ENCODE measurements at places on chromosomes 12 and 14.

DNA sequence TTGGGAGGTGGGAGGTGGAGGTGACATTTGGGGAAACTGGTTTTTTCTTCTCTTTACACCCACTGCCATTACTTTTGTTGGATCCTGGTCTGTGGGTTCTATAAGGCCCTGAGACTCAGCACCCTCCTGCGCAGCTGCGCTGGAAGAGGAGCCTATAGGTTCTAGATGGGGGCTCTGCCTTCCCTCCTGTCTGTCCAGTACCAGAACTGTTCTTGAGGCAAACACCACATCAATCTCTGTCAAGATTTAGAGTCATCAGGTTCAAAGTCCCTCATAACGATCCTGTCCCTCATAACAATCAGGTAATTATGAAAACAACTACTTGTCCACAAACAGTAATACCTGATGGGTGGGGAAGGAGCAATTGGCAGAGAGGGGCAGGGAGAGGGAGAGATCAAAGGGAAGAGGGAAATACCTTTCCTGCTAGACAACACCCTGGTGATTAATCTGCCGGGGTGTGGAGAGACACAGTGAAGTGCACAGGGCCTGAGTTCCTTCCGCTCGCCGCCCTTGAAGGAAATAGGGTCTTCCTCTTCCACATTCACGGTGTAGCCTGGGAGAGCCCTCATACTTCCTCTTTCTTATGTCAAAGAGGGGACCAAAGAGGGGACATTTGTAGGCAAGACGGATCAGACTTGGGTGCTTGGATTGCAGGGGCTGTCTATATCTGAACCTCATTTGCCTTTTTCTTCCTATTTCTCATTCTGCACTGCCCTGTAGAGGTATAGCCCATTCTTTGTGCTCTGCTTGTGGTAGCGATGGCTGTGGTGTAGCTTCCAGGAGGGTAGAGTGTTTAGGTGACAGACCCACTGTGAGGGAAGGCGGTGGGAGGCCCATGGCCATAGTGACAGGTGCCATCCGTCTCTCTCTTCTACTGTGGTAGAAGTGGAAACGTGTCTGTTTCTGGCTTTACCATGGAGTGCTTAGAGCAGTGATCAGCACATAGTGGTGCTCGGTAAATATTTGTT, 12.6 kb downstream of the GPRC5A start:
- DNase-seq = peak; percentile 85

DNA sequence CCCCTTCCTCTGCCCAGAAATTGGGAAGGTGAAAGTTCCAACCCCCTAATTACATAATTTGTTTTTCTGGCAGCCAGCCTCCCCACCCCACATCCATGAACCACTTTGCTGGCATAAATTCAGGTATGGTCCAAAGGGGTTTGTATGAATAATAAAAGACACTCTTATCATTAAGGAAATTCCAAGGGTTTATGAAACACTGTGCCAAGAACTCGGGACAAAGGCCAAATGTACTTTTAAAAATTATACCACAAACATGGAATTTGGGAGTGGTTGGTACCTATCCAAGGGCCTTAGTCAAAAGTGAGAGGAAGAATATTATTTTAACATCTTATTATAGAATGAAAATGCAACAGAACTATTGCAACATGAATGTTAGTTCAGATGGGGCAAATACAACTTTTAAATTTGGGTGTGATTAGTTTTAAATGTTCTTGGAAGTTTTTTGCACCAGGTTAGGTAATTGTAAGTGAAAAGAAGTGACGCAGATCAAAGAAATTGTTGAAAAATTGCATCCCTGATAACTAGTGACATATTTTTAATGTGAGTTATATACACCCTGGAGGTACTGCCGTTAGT, 217.8 kb downstream of the TMEM117 start:
- no peak for DNase-seq

- no peak for DNase-seq
Measured at GRCh38 chr12:88063375-88063774, 34.2 kb upstream of the C12orf50 start.

- DNase-seq = no peak
Measured at GRCh38 chr12:32201976-32202375, 95.3 kb downstream of the BICD1 start.

GRCh38 chr12:6229224-6230218, 29.3 kb downstream of the CD9 start:
- DNase-seq = no peak

DNA sequence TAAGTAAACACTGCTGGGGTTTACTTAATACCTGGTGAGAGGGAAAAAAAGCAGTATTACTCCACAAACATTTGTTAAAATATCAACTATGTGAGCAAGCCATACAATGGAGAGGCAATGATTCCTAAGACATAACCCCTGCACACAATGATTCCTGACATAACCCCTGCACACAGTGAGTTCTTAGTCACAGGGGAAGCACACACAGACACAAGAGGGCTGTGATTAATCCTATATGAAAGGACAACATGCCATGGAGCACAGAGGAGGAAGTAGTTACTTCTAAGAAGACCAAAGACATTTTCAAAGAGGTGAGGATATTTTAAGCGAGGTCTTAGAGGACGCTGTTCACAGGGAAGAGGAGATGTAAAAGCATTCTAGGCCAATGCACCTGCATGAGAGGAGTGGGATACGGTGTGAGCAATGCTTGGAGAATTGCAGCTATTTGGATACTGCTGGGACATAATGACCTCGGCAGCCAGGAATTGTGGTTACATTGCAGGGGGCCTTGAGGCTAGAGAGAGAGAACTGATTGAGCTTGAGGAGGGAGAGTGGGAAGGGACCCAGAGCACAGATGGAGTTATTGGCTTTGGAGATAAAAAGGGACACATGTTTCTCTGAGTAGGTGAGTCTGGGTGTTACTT, 211.9 kb downstream of the APAF1 start:
- DNase-seq = no peak

GRCh38 chr14:104926619-104927431, 2.1 kb downstream of the PLD4 start:
- DNase-seq = no peak

DNA sequence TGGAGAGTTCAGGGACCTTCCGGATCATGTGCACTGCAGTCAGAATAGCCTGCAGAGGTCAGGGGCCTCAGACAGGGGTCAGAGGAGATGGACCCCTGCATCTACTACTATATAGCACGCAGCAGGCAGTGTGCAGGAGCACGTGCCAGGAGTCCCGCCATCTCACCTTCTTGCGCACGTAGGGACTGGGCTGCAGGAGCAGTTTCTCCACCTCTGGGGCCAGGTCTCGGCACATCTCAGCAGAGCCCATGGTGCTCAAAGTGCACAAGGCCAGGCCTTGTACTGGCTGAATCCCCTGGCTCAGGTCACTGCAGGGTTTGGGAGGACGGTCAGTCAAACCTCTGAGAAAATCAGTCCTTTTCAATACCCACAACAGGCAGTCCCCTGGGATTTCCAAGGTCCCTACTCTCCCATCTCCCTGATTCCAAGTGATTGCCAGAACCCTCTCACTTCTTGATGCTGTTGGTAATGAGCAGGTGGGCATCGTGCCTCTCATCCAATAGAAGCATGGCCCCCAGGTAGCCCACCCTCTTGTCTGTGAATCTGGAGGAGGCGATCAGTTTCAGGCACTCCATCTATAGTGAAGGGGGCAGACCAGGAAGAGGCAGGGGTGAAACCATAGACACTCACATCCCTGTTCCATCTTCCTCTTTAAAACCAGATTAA, 1.3 kb downstream of the AP1G2 start:
- no peak for DNase-seq

DNA sequence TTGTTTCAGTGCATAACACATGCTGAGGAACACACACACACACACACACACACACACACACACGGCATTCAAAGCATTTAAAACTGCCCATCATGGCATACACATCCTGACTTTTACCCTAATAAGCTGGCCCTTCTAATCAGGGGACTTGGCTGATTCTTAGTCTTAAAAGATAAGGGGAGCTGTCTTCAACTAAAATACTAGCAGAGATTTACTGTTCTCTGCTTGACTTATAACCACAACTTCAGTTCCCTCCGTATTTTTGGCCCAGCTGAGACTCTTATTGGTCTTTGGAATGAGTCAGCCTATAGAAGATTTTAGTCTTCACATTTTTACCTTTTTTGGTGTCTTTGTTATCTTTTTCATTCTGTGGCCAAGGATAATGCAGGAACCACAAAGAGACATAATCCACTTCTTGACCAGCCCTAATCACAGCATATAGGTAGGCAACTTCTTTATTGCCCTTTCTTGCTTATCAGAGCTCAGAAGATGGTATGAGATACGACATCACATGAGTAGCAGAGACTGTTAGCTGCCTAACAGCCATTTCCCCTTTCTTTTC, 25.1 kb upstream of the SLC8A3 start:
- DNase-seq = no peak

DNA sequence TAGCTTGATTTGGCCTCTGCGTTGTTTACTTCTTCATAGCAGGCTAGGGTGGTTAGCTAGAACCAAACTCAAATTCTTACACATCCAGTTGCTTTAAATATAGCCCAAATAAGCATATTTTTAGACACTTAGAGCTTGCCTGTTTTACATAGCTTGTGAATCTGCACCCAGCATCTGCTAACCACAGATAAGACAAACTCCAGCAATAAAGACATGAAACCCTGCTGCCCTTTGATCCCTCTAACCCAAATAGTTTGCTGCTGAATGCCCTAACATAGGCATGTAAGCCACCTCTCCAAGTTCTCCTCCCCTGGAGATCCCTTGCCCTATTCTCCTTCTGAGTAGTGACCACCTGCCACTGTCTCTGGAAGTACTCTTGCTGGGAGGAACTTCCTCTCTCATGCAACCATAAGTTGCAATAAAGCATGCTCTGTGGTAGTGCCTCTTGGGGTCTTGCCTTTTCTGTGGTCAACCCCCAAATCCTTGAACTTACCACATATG, 185.6 kb downstream of the TMEM117 start:
- DNase-seq = no peak

DNA sequence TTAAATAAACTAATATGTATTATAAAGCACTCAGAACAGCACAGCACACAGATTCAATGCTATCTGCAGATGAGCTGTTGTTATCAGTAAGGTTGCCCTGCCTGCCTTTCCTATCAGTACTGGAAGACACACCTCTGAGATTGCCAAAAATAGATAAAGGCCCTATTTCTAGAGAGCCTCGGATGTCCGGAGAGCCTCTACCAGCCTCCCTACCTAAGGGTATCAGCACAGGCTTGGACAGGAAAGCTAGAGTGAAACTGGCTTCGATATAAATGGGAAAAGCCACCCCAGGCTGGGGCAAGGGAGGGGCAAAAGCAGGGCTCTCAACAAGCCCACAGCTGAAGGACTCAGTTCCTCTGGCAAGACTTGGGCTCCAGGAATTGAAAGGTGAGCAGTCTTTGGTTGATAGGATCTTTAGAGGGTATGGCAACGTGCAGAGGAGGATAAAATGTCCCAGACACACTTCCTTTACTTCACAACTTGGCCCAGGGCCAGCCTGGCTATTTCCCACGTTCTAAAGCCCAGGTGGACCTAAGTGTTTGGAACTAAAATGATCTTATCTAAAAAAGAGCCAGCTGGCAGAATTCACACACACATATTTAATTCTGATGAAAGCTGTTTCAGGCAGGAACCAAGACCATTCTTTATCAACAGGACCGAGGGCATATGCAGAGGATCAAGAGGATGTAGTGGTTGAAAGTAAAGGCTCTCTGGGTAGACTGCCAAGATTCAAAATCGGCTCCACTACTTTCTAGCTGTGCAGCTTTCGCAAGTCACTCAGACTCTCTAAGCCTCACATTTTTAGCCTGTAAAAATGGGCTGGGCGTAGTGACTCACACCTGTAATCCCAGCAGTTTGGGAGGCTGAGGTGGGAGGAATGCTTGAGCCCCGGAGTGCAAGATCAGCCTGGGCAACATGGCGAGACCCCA, 37.8 kb upstream of the ITPR2 start:
- DNase-seq = peak; percentile 33

DNA sequence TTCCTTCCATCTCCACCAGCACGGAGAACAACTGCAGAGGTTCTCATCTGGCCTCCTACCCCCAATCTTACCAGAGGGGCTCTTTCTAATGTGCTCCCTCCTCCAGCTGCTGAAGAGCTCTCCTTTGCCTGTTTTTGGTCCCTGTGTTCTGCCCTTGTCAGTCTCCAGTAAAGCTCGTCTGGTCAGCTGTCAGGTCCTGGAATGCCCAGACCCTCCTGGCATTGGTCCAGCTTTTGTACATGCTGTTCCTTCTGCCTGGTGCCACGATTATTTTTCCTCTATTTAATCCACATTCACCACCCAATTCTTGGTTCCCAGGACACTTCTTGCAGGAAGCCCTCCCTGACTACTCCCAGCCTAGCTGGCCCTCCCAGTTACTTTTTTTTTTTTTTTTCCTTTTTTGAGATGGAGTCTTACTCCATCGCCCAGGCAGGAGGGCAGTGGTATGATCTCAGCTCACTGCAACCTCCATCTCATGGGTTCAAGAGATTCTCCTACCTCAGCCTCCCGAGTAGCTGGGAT, 6.5 kb downstream of the SLC8B1 start:
- no peak for DNase-seq

DNA sequence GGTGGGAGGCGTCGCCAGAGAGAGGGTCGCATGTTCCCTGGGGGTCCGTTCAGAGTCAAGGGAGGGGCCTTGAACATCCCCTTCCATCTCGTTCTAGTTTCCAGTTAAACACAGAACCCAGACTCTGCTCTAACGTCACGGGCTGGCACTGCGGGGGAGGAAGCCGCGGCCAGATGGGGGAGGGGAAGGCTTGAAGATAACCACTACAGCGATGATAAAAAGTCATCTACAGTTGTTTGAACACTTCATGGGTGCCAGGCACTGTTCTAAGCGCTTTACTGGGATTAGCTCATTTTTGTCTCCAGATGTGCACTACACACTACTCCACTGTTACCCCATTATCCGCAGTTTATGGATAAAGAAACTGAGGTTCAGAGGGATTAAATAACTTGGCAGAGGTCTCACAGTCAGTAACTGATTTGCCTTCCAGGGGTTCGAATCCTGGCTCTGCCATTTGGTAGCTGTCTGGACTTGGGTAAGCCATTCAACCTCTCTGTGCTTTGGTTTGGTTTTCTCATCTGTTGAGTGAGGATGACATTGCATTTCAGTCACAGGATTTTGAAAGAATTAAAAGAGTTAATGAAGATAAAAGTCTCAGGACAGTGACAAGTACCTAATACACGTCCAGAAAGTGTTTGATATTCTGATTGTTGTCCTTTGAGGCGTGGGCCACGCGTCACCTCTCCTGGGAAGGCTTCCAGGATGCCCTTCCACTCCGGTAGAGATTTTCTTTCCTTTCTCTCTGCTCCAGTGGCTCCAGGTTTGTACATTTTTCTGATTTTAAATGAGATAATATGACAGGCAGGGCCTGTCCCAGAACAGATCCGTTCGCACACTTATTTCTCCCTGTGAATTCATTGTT, 798 bp upstream of the RASAL1 start:
- peak; percentile 22 for DNase-seq

GRCh38 chr14:72892879-72893635, 844 bp downstream of the DPF3 start:
- no peak for DNase-seq

DNA sequence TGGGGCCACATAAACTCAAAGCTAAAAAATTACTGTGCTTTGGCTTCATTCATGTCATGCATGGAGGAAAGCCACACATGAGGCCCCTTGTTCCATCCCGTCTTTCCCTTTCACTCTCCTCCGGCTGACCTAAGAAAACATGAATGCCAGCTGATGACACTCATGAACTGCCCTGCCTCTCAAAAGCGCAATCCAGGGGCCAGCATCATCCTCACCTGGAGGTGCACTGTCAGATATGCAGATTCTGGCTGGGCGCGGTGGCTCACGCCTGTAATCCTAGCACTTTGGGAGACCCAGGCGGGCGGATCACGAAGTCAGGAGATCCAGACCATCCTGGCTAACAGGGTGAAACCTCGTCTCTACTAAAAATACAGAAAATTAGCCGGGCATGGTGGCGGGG, 116.1 kb upstream of the FOXN3 start:
- DNase-seq = no peak

- DNase-seq = no peak
Measured at GRCh38 chr14:53894456-53894855, 62.2 kb downstream of the BMP4 start.

GRCh38 chr14:34050606-34051005, 99.7 kb upstream of the EGLN3 start:
- DNase-seq = no peak
